CD4-positive, alpha-beta T cell treated with Interleukin-17A for 4 hours (primary cell): ENCODE measurements at places on chromosomes 3 and 15.

DNA sequence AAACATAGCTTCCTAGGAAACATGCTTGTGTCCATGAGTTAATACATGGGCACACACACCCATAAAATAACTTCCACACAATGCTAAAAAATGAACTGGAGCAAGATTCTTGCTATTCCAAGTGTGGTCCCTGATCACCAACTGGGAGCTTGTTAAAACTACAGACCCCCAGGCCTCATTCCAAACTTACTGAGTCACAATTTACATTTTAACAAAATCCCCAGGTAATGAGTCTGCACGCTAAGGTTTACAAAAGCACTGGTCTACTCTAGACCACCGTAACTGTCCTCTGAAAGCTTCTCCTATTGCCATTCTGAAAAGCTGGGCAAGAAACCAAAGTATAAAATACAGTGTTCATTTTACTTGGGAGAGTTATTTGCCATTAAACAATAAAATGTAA lies 45.4 kb downstream of the IGF2BP2 start:
- no peak for DNase-seq

DNA sequence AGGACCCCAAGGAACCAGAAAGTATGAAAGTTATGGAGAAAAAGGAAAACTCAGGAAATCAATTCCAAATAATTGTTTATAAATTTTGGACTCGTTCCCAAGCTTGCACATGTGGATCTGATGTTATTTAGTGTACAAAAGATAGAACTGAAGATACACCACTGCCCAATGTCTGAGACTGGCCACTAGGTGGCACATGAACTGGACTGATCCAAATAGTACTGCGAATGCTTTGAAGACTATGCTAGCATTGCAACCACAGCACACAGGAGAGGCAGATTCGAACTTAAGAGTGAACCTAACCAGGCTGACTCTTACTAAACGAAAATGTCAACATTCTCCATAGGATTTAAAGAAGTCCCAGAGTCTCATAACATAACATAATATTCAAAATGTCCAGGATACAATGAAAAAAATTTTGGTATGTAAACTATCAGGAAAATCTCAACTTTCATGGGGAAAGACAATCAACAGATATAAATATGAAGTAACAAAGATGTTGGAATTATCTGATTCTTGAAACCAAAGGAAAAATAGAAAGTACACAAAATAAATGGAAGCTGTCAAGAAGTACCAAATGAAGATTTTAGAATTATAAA lies 596.7 kb downstream of the FGF12 start:
- no peak for DNase-seq

GRCh38 chr3:69658514-69659140 lies 80.6 kb upstream of the MITF start:
- no peak for DNase-seq

- DNase-seq: no peak
These were observed 18.8 kb upstream of the MOBP start for GRCh38 chr3:39448506-39449233.

DNA sequence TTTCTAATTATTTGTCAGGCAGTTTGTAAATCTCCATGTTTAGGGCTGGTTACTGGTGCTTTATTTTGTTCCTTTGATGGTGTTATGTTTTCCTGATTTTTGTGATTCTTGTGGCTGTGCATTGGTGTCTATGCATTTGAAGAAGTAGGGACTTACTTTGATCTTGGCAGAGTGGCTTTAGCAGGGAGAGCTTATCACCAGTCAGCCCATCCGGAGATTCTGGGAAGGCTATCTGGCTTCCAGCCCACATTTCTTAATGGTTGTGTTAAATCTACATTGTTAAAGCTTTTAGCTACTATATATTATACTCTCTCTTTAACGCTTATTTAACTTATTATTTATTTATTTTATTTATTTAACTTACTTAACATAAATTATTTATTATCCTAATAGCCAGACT lies 35.1 kb downstream of the FBXL2 start:
- DNase-seq: no peak

DNA sequence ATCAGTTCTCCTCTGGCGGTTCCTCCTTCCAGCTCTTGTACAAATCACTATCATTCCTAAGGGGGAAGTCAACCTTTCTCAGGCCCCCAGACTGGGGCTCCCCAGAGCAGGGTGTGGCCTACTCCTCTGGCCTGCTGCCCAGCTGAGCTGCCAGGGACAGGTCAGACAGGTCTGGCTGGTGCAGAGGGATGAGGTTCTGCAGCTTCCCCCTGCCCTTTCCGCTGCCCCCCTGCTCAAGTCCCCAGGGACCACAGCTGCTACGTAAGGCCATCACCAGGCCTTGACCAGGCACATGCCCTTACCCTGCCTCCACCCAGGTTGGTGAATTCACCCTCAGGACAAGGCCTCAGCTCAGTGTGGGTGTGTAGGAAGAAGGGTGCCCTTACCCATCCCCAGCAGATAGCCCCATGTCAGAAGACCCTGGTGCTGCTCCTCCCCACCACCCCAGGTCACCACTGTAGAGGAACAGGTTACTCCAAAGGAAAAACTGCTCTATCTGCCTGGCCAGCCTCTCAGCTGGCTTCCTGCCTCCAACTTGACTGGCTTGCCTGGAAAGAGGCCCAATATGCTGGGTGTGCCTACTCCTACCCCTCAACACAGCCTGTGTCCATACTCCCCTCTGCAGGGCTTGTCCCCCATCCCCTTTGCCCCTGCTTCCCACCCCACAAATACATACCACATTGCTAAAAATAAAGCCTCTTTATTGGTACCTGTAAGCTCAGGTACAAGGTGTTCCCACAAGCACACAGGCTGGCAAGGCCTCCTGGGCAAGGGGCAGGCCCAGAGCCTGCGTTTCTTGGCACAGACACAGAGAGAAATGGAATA lies 12.0 kb downstream of the CSRNP1 start:
- no peak for DNase-seq

- no peak for DNase-seq
These were observed 63.6 kb upstream of the NR2E3 start for GRCh38 chr15:71746719-71747118.

DNA sequence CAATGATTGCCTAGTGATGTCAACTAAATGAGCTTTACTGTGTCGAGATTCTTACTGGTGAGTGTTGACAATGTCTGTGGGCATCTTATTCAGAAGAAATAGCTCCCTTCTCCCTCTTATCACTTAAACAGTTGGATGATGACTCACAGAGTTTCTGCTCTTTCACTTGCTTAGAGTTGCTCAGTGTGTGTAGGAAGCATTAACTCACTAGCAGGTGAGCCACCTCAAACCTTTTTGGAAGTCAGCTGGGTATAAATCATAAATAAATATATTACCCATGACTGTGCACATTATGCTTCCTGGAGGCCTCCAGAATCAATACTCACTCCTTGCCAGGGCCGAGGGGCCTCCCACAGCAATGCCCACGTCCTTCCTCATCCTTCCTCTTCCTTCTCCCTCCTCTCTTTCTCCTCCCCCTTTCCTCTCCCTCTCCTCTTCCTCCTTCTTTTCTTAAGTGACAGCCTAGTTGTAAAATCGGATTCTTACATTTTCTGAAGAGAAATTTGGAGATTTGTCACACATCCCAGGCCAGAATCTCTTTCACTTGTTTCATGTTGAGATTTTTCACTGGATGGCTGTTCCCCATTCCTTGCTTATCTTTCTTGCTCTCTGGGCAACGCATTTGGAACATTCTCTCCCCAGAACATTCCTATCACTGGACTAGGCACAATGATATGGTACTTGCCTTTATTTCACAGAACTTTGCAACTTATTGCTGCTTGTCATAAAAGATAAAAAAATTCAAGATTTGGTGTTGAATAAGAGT lies 17.5 kb downstream of the SHC4 start:
- DNase-seq: no peak

DNA sequence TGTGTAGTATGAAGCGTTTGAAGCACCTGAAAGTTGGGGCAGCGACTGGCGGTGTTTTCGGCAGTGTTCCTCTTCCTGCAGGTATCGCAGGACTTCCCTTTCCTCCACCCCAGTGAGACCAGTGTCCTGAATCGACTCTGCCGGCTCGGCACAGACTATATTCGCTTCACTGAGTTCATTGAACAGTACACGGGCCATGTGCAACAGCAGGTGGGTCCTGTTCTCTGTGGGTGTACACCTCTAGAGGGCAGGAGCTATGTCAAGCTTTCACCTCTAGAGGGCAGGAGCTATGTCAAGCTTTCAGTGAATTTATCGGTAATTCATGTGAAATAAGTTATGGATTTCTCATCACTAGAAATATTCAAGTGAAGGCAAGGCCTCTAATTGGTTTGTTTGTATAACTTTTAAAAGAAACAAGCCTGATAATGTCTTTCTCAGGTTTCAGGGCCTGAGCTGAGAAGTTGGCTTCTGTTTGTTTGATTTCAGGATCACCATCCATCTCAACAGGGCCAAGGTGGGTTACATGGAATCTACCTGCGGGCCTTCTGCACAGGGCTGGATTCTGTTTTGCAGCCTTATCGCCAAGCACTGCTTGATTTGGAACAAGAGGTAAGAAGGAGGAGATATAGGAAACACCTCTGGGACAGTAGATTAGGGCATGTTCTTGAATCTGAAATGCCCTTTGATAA lies 5.3 kb downstream of the TUBGCP4 start:
- DNase-seq: peak; percentile 42

DNA sequence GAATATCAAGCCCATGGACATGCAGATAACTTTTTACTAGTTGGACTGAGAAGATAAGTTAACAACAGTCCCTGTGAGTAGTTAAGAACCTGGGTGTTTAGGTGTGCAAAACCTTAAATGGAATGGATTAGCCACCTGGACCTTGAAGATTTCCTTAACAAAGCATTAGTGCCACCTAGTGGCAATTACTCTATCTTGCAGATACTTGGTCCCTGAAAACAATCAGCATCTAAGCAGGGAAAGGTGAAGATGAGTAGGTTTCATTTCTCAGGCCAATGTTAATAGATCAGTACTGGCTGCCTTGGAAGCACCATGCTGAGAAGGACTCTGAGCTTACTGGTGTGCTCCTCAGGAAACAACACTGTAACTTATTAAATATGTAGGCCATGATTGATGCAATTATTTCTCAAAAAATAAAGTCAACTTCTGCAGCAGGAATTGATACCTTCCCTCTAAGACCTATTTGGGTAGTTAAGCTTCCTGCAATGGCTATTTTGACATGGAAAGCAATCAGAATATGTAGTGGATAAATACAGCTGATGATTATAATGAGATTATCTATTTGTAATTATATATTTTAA lies 329.4 kb downstream of the TBC1D5 start:
- DNase-seq: peak; percentile 10

DNA sequence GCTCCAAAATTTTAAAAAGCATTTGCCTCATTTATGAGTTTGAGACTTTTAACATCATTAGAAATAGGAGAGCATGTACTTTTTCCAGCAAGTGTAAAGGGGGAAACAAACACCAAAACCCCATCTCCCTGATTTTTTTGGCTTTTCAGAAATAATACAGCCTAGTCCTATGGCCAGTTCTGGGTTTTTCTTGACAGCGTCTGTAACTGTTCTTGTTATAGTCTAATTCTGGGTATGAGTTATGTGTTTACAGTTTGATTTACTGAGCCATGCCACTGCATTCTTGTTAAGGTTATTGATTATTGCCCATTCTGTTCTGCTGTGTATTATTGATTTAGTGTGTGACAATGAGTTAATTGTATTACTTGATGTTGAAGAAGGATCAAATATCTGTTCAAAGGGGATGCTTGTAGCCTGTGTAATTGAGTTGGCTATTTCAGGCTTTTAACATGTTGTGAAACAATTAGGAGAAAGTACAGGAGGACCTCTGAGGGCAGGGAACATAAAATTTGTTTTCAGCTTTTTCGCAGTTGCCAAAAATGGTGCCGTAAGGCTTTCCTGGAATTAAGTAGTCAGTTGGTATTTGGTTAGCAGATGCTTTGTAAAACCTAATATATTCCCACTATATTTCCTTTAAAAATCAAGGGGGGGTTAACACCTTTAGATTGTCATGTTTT lies 46.1 kb downstream of the MBNL1 start:
- DNase-seq: no peak

DNA sequence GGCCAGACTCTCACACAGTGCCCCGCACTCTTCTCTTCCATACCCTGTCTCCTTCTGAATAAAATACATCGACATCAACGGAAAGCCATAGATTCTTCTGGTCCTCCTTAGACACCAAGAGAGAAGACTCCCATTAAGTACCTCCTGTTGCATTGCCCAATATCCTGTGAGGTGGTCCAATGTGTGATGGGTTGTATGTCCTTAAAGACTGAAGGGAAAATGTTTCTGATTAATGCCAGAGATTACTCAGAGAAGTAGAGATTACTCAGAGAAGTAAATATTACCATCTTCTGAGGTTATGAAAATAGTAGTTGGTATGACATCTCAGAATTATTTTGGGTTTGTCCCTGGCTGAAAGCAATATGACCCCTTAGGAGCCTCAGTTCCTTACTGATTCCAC lies 60.8 kb upstream of the GALNT15 start:
- DNase-seq: no peak

DNA sequence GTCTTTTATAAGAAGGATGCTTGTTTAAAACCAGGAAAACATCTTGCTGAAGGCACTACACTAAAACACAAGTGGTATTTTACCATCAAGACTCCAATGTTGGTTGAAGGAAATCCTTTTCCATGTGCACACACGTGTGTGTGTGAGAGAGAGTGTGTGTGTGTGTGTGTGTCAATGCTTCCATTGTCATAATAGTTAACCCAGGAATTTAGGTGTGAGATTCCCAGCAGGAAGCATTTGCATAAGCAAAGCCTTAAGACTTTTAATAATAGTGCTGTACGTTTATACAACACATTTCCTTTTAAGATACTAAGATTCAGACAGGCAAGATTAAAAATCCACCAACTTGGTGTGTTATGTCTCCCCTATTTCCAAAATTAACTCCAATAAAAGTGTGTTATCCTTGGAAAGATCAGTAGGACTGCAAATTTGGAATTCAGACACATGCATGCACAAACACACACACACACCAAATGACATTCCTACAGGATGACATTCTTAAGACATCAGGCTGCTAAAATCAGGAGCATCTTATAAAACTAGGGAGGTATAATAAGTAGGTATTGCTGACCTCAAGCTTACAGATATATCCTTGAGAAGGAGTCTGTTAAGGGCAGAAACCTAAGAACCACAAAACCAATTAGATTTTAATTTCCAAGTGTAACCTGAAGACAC lies 18.3 kb downstream of the LMCD1 start:
- DNase-seq: no peak

DNA sequence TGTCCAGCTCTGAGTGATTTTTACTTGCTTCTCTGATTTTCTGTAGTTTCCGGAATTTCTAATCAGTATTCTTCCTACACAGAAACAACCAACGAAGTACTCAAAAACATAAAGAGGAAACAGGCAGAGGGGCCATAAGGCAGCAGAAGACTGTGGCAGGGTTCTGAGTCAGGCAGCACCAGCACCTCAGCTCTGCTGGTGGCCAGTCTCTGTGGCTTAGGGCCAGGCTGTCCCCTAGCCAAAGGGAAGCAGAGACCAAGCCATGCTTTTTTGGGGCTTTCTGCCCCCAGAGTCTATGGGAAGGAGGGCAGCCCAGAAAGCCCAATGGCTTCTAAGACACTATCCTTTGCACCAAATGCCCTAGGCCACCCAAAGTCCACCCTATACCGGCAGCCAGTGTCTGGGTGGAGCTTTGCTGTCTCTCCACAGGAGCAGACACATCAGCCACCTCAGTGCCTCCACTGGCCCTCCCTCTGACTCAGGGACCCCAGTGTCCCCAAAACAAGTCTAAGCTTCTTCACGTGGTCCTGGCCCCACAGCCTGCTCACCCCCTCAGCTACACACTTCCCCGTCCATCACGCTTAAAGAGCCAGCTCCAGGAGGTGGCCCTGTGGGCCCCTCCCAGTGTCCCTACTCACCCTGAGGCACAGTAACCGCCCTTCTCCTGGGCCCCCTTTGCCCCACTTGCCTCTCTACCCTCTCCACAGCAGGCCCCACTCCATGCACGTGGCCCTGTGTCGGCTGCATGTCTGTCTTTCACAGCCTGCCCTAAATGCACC lies 46.2 kb downstream of the CCDC12 start:
- DNase-seq: no peak

- no peak for DNase-seq
These were observed 98.1 kb upstream of the CTNNB1 start for GRCh38 chr3:41101231-41101630.
